Activated T-cell treated with anti-CD3 and anti-CD28 coated beads, Interleukin-2, amount 50 U/mL, for 1 hour (primary cell): ENCODE measurements at places on chromosomes 5 and 9.
A peak's percentile ranks its signal among the peaks of the same experiment; 100 is the strongest.

DNA sequence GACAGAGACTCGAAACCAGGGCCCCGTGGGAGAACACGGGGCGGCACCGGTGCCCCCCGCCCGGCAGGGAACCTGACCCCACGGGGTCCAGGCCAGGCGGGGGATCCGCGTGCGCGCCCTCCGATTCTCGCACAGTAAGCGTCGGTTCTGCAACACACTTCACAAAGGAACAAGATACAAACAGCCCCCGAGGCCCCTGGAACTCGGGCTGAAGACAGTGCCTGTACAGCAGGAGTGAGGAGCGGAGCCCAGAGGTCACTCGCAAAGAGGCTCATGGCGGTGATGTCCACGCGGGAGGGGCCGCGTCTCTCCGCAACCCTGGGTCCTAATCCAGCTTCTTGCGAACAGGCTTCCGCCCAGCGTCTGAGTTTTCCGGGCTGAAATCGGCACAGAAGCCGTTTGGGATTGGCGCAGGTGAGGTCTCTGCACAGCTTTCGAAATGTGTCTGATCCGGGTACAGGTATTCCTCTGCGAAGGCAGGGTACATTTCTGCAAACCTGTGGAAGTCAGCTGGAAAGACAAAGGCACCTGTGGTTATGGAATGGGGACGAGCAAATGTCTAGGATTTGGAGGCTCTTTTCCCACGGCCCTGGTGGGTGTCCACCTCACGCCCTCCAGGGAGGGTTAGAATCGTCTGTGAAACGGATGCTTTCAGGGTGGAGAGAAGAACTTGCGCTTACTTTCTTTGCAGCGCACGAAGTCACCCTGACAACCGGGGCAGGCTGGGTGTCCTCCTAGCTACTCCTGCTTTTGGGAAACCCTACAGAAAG lies 18.3 kb upstream of the SLC6A3 start:
- peak; percentile 11 for DNase-seq

- no peak for DNase-seq
Measured at GRCh38 chr9:92607773-92608172, 62.2 kb downstream of the IPPK start.

DNA sequence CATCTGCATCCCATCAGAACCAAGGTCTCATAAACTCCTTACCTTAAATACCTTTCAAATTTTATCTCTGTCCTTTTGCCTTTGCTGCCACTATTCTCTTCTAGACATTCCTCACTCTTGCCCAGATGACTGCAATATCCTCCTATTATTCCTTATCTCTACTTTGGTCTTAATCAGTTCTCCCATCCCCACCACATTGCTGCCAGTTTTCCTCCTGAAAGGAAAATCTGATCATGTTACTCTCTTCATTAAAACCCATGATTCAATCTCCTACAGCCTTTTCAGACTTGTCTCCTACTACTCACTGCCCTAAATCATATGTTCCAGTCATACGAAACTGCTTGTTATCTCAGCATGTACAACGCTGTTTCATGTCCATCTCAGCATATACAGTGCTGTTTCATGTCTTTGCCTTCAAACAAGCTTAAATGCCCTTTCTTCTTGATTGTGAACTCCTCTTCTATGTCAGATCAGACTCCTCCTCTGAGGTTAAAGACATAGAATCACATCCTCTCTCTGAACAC lies 152.6 kb upstream of the FST start:
- DNase-seq, result no peak

DNA sequence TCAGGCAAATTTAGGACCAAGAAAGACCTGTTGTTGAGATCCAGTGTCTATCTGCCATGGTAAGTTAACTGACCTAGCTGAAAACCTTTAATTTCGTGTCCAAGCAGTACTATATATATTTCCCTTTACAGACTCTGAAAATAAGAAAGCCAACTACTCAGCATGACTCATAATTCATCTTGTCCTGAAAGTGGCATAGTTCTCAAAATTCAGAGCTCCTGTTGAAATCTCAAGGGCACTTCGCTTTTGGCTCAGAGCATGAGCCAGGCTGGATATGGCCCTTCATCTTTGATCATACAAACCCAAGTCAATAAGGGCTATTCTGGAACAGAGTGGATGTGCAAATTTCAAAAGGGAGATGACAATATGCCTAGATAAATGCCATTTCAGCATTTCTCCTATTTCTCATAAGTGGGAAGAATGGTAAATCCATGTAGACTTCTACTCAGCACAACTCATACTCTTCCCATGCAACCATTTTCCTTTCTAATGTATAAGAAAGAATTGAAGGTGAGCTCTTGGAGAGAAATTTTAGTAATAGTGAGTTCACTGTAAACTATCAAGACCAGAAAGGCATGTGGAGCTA lies 567.9 kb upstream of the DAB2 start:
- no peak for DNase-seq

DNA sequence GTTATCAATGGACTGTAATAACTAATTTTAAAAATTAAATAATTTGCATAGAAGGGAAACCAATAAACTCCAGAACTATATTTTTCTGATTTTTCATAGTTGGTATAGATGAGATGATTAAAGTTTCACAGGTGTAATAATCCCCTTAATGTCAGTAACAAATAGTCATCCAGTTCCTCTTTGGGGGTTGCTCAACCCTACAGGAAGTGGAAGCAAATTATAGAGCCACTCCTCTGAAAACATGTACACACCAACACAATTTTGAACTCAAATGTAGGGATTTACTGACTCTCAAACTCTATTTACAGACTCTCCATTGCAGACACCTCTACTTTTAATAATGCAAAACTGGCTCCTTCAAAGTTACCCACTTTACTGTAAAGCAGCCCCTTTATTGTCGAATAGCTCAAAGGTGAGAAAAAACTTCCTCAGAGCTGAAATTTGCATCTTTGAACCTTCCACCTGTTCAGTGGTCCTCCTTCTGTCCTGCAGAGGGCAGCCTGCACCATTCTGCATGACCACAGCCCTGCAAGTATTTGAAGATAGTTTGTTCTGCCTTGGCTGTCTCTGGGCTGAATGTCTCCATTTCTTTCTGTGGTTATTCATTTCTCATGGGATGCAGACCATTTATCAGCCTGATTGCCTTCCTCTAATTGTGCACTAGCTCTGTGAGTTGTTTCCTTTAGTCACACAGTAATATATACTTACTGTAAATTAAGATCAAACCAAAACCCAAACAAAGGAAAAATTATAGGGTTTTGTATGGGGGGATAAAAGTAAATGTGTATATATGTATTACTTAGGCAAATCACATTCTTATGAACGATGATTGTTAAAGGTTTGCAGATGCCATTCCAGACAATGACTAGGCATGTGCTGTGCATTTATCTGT lies 383.2 kb upstream of the SGCD start:
- DNase-seq, result peak; percentile 28

- DNase-seq, result peak; percentile 31
Measured at GRCh38 chr5:131974956-131975726, 29.7 kb upstream of the MEIKIN start.

DNA sequence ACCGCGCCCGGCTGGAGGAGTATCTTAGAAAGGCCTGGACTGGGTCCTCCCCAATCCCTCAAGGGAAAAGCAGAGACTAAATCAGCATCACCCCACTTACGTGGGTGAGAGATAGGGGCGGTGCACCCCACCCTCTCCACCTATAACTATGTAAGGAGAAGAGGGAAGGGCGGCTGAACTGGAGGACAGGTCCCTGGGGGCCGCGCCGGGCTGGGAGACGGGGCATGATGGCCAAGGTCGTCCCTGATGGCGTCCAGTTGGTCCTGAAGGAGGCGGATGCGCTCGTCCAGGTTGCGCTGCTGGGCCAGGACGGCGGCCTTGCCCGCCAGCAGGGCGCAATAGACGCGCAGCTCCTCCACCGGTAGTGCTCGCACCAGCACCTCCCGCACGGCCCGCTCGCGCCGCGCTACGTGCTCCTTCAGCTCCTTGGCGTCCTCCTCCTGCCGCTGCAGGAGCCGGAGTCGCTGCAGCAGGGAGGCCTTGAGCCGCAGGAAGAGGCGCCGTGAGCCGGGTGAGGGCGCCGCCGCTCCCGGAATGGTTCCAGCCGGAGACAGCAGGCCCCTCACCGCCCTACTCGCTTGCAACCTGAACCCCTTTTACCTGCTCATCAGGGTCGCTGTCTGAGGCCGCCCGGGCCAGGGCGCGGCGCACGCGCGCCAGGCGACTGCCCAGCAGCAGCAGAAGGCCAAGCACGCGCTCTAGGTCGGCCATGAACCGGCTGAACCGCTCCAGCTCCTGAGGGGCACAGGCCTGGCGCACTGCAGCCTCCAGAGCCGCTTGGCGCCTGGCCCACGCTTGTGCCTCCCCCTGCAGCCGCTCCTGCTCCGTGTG lies 7.6 kb downstream of the SHROOM1 start:
- DNase-seq, result no peak

GRCh38 chr9:96331236-96331947 lies 29.4 kb upstream of the HSD17B3 start:
- DNase-seq, result no peak
